ENCODE measurements at places on chromosomes 6 and 20.

DNA sequence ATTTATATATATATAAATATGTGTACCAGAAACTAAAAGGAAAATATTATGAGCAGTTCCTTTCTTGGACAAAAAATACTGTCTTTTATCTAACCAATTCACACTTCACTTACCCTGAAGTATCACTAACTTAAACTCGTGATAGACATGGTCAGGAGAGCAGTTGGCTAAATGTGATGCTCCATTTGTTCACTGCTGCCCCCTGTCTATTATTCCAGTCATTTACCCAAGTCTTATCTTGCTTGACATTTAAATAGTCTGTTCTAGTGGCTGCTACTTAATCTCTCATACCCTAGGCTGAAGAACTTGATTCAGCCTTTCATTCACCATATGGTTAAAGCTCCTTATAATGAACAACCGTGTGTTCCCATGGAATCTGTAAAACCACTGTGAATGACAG, 789.6 kb upstream of the EYS start:
- no peak for DNase-seq

- DNase-seq: no peak
These were observed 93.2 kb downstream of the CLVS2 start for GRCh38 chr6:123089226-123089625.

GRCh38 chr6:1201547-1202200, 110.2 kb upstream of the FOXQ1 start:
- no peak for DNase-seq

DNA sequence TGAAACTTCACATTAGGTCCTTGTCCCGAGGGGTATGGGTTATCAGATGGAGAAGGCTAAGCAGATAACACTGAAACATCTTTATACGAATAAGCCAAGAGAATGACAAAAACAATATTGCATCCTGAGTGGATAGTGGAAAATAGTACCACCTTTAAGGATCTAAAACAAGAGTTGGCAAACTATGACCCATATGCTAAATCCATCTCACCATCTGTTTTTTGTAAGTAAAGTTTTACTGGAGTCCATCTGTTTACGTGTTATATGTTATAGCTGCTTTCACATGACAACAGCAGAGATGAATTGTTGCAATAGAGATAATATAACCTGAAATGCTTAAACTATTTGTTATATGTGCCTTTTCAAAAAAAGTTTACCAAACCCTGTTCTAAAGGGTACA, 76.1 kb upstream of the TRDN start:
- DNase-seq: no peak

GRCh38 chr6:3534599-3534998, 77.7 kb upstream of the SLC22A23 start:
- no peak for DNase-seq

DNA sequence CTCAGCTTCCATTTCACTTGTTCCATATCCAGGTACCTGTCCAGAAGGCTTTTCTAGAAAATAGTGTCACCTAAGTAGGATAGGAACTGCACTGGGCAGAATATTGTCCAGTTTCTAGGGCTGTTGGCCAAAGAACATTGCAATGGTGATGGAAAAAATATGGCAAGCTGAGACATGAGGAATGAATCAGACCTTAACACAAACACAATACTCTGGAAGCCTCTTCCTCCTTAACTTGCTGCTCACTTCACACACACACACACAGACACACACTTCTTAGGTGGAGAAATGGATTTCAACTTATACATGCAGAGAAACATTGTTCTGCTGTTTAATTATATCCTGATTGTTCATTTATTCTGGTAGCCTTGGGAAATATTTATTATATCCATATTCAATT, 203.0 kb upstream of the RGS17 start:
- DNase-seq: no peak

GRCh38 chr20:57619051-57619831, 985 bp downstream of the ZBP1 start:
- no peak for DNase-seq

DNA sequence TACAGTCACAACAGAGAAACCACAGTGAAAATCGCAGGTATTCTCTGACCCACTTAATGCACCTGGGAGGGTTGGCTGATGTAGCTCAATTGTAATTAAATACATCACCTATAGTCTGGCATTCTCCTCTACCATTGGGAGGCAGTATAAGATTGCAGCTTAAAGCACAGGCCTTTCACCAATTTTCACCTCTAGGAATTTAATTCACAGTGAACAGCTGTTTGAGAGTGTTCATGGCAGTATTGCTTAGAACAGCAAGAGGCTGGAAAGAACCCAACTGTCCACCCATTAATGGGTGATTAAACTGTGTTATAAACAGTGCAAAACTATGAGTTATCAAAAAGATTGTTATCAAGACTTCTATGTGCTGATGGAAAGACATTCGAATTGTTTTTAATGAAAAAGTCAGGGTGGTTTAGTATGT, 2.0 kb downstream of the EDEM2 start:
- no peak for DNase-seq

DNA sequence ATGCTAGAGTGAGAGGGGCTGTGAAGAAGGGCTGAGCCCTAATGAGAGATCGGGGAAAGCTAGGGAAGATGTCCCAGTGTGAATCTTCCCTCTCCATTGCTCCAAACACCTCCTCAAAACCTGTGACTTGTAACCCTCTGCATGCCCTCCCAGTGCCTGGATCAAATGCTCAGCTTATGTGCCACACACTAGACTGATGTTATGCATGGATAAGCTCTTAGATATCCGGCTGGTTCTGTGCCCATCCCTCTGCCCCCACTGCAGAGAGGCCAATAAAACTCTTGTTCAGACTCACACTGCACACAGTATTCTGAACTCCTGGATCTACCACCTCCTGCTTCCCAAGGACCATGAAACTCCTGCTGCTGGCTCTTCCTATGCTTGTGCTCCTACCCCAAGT, at the start of gene DEFB118:
TSS of gene DEFB118 (plus strand) at position 301 of the 400 bp plus-strand sequence. CDS start at position 351, 50 bp downstream.
- DNase-seq: no peak

DNA sequence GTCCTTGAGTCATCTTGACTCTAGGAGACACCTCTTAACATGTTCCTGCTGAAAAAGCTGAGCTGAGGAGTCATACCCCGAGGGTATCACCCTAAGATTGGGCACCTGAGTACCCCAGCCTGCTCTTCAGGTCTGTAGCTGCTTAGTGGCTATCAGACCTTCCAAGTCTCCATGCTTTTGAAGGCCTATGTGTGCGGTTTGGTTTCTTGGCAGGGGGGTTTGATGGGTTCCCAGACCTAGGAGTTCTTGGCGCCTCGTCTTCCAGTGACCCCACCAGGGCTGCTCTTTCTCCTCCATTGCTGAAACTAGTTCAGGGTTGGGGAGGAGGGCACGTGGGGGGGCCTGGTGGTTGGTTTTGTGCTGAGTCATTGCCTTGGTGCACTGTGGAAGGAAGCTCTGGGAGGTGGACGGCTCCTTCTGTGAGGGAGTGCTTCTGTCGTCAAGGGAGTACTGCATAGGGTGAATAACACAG, 20.1 kb downstream of the IGF2R start:
- DNase-seq: no peak

DNA sequence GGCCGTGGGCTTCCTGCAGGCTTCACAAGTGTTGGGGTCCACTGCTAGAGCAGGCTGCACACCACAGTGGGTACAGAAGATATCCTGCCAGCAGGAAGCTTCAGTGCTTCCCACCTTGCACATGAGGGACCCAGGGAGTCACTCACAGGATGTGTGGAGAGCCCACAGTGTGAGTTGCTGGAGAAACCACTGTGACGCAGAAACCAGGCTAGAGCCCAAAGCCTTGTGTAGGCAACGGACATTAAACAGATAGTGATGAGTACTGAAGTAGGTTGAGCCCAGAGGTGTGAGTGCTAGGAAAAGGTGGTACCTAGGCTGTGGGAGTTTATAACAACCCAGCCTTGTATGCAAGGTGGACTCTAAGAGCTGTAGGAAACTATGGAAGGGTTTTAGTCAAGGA, 18.9 kb upstream of the DEF6 start:
- DNase-seq: no peak

DNA sequence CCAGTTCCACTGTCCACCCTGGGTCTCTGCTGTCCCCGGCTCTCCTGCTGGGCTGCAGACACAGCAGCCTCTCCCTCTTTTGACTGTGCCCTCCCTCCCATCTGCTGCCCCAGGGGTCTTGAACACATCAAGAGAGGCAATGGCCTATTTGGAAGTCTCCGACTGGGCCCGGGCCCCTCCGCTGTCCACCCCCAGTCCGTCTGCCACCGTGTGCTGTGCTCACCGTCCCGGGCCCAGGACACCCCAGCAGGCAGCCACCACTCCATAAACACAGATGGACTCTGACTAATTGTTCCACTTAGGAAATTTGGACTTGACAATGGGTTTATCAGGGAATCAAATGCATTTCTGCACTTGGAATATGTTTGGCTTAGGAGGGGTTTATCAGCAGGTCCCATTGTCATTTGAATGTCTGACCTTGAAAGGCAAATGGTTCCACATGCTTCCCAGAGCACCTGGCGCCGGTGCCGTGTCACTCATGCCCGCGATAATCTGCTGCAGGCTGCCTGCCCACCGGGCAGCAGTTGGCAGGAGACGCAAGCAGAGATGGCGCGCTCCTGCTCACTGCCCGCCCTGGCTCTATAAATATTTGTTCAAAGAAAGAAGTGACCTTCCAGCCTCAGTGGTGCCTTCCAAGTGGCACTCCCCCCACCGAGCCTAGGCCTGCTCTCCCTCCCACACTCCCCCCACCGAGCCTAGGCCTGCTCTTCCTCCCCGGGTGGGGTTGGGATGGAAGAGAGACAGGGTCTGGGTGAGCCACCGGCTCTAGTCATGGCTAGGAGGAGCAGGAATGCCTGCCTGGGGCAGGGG, 18.8 kb upstream of the FRMD1 start:
- DNase-seq: no peak

GRCh38 chr20:34013554-34013953, 19.8 kb downstream of the RALY start:
- DNase-seq: no peak

GRCh38 chr20:40955326-40955725, 73.3 kb upstream of the TOP1 start:
- DNase-seq: no peak

DNA sequence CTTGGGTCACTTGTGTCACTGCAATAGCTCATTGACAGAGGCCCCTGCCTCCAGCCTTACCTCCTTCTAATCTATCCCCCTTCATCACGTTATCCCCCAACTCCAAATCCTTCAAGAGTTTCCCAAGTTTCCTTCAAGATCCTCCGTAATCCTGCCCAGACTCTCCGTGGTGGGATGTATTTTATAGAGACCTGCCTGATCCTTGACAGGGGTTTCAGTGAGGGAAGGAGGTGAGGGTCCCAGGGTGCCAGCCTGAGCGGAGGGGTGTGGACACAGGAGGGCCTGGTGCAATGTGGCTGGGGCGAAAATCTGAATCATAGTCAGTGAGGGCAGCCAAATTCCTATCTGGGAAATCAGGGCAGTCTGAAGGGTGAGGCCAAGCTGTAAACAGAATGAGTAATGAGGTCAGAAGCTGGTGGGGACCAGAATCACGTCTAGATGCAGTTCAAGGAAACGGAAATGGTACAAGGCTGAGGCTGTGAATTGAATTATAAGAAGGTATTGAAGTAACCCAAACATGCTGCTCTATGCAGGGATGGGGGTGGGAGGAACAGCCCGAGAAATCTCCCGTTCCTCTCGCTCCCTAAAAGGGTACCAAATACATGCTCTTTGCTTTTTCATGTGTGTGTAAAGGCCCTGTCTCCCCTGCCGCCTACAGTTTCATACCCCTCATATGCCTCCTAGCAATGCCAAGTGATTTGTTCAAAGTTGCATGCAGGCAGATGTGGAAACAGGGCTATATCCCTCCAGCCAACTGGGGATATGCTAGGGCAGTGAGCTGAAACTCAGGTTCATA, 35.4 kb upstream of the PIM1 start:
- no peak for DNase-seq

DNA sequence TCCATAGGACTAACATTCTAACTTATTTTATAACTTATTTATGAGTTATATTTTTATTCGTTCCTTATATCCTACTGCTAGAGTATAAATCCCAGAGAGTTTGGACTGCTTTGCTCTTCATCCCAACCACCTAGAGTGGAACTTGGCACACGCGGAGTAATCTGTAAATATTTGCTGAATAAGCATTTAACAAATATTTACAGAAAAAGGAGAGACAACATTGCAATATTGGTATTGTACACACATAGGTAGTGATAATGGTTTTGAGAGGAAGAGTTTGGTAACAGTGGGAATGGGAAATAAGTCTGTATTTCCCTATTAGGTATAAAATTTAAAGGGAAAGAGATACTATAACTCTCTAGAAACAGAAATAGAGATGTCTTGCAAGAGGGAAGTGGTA, 634.8 kb upstream of the CITED2 start:
- DNase-seq: no peak

DNA sequence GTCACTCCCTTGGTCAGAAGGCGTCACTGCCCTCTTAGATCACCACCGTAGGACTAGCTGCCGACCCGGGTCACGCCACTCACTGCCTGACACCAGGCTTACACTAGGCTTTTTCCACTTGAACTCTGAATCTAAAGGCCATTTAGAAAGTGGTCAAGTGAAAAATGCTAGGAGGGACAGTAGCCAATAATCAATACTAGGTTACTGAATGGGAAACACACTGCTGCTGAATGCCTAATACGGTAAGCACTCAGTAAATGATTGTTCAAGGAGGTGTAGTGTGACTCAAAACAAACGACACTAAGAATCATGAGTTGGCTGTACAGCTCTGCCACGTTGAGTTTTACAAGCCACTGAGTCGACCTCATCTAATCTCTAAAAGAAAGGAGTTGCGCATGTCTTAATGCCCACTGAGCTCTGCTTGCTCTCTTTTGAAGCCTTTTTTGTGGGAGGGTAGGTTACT, 760 bp upstream of the IBTK start:
- DNase-seq: no peak

DNA sequence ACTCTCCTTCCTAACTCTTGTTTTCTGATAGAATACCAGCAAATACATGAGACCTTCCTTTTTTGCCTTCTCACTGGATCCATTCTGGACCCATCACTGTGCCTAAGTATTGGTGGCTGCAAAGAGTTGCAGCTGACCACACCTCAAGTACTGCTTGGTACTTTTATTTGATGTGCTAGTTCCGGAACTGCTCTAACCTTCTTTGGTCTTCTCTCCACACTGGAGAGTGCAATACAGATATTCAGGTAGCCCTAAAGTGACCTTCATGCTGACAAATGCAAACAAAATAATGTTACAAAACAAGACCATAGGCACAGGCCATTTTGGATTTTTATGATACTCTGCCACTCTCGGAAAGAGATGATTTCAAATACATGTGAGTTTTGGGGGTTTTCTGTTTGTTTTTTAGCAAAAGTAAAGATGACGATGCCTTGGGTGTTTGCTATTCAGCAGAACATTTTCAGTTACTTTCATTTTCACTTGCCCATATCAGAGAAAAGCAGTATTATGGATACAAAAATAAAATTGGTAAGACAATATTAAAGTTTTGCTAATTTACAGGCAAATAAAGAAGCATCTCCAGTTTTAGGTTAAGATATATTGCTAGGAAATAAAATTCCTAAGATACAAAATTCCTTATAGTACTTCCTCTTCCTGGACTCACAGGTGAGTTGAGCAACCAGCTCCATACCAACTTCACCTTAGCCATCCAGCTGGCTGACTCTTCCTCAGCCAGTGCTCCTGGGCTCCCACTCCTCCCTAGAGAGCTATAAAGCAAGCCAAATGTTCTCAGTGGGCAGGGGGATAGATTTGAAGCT, 42.0 kb downstream of the PTPRK start:
- no peak for DNase-seq

Measured in stimulated activated CD4-positive, alpha-beta T cell treated with anti-CD3 and anti-CD28 coated beads, Interleukin-1b, Interleukin-23, amount 100 ng/mL, for 1 hour (primary cell).